ENCODE measurements at places on chromosomes 5 and 9.

- DNase-seq = no peak
Measured at GRCh38 chr5:148951612-148952011, 111.2 kb downstream of the SH3TC2 start.

DNA sequence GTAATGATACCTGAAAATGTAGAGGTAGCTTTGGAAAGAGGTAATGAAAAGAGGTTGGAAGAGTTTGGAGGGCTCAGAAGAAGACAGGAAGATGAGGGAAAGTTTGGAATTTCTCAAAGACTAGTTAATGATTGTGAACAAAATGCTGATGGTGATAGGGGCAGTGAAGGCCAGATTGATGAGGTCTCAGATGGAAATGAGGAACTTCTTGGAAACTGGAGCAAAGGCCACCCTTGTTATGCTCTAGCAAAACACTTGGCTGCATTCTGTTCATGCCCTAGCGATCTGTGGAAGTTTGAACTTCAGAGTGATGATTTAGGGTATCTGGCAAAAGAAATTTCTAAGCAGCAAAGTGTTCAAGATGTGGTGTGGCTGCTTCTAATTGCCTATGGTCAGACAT is 161.2 kb upstream of the SPEF2 start:
- no peak for DNase-seq

DNA sequence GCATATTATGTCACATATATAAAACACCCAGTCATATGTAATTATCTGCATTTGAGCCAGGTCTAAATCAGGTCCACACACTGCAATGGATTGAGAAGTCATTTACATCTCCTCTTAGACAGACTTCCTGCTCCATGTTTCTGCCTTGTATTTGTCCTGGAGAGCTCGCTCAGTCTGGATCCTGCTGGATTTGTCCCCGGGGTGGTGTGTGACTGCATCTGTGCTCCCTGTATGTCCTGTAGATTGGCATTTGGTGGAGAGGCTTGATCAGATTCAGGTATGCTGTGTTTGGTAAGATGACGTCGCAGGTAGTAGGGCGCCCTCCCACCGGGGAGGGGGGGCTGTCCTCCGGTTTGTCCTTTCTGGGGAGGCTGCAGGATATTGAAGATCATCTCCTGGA is 33.6 kb upstream of the IER5L start:
- DNase-seq = no peak

GRCh38 chr5:139105621-139106071 is 92.5 kb downstream of the SIL1 start:
- DNase-seq = no peak

- DNase-seq = no peak
Measured at GRCh38 chr9:121672213-121672612, 20.8 kb downstream of the DAB2IP start.

- no peak for DNase-seq
Measured at GRCh38 chr5:10502578-10502977, 60.9 kb downstream of the ROPN1L start.

- DNase-seq = no peak
Measured at GRCh38 chr5:53019320-53019719, 30.2 kb downstream of the ITGA2 start.

DNA sequence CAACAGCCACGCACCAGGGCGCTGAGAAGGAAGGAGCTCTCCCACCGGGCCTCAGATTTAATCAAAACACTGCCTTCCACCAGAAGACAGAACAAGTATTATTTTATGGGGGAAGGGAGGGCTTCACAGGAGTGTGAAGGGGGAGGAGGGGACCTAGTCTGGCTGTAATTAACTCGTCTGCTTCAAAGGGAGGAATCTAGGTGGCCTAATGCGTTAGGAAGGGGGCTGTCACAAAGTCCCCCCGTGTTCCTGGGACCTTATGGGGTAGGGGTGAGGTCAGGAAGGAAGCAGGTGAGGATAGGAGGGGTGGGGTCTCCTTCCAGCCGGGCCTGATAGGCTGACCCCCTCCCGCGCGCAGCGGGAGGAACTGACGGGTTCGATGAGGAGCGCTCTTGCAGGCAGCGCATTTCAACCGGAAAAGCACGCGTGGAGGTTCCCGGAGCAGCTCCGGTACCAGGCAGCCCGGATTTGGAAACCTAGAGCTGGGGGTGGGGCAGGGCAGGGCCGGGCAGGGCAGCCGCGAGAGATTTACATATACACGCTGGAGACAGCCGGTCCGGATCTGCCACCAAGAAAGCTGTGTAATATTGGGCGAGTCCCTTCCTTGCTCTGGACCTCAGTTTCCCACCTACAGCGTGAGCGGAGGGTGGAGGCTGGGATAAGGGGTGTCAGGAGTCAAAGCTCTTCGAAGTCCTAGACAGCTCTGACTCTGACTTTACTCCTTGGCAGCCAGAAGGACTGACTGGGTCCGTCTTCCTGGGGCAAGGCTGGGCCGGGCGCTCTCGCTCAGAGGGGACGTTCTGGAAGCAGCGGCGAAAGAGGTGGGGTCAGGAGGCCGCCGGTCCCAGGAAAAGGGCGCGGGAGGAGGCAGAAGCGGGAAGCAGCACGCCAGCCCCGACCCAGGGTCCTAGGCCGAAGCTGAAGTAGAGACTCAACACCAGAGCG is 1.8 kb downstream of the SHB start:
- no peak for DNase-seq

DNA sequence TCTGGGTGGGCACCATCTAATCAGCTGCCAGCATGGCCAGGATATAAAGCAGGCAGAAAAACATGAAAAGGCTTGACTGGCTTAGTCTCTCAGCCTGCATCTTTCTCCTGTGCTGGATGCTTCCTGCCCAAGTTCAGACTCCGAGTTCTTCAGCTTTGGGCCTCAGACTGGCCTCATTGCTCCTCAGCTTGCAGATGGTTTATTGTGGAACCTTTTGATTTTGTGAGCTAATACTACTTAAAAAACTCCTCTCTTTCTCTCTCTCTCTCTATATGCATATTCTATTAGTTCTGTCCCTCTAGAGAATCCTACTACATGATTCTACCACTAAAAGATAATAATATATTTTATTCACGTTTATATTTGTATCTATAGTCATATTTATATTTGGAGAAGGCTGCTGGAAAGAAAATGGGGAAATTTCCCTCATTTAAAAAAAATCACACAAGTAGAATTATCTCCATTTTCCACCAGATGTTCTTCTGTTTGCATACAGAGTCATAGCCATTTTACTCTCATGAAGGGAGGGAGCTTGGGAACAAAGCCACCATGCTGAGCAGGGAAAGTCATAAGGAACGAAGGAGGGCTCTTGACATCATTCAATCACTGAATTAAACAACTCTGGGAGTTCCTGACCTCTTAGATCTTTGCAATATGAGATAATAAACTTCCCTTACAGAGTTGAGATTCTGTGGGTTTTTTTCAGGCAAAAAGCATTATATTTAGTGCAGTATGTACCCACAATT is 1137.4 kb upstream of the CDH18 start:
- DNase-seq = no peak

- no peak for DNase-seq
Measured at GRCh38 chr9:71681708-71682272, 86.5 kb downstream of the CEMIP2 start.

DNA sequence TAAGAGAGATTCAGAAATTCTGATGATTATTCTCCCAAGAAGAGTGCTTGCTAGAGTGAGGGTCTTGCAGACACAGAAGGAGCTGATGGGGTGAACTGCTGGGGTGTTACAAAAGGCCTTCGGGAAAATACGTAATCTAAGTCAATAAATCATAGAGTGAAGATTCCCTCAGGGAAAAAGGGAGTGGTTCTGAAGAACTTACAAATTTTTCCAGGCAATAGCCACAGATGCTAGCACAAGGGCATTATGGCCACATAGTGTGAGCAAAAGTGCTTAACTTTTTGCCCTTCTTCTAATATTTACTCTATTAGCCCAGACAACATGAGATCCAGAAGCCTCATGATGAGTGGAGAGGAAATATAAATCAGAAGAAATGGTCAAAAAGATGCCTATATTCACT is 137.3 kb downstream of the TMC1 start:
- DNase-seq = no peak

GRCh38 chr9:124694414-124695279 is 76.5 kb downstream of the NR6A1 start:
- DNase-seq = no peak

- no peak for DNase-seq
Measured at GRCh38 chr5:58773744-58774441, 191.0 kb downstream of the RAB3C start.

DNA sequence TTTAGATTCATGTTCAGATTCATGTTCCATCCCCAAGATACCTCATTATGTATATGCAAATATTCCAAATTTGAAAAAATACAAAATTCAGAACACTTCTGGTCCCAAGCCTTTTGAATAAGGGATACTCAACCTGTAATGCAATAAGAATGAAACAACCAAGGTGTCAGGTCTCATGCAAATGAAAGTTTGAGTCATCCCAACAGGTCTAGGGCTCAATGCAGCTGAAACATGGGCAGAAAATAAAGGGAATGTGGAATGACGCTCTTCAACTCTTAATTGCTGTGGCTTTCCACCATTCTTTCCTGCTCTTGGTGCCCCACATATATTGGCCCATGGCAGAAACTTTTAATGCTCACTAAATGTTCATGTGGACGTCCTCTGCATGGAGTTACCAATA is 107.3 kb upstream of the DAPK1 start:
- no peak for DNase-seq

- no peak for DNase-seq
Measured at GRCh38 chr9:35774907-35775635, 16.3 kb upstream of the NPR2 start.

GRCh38 chr9:37989701-37990100 is 79.3 kb downstream of the SHB start:
- DNase-seq = no peak

- no peak for DNase-seq
Measured at GRCh38 chr5:68862560-68862959, 231.3 kb upstream of the SLC30A5 start.

- no peak for DNase-seq
Measured at GRCh38 chr5:171826132-171826531, 40.5 kb downstream of the SMIM23 start.

GRCh38 chr9:109052416-109052815 is 39.1 kb upstream of the CTNNAL1 start:
- no peak for DNase-seq

- DNase-seq = peak; percentile 67
Measured at GRCh38 chr5:134100283-134101091, 14.0 kb upstream of the TCF7 start.

DNA sequence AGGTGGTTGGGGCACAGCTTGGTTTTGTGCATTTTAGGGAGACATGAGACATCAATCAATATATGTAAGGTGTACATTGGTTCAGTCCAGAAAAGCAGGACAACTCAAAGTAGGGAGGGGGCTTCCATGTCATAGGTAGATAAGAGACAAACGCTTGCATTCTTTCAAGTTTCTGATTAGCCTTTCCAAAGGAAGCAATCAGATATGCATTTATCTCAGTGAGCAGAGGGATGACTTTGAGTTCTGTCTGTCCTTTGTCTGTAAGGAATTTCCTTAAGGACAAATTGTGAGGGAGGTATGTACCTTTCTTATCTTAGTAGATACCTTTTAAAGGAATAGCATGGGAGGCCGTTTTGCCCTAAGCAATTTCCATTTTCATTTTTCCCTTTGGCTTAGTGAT is 63.3 kb downstream of the COL15A1 start:
- no peak for DNase-seq

- no peak for DNase-seq
Measured at GRCh38 chr5:126948453-126948852, 81.9 kb downstream of the MARCHF3 start.

- DNase-seq = no peak
Measured at GRCh38 chr5:29085142-29085541, 2046.8 kb upstream of the CDH9 start.

- DNase-seq = no peak
Measured at GRCh38 chr9:121649476-121650216, 1.8 kb upstream of the DAB2IP start.

DNA sequence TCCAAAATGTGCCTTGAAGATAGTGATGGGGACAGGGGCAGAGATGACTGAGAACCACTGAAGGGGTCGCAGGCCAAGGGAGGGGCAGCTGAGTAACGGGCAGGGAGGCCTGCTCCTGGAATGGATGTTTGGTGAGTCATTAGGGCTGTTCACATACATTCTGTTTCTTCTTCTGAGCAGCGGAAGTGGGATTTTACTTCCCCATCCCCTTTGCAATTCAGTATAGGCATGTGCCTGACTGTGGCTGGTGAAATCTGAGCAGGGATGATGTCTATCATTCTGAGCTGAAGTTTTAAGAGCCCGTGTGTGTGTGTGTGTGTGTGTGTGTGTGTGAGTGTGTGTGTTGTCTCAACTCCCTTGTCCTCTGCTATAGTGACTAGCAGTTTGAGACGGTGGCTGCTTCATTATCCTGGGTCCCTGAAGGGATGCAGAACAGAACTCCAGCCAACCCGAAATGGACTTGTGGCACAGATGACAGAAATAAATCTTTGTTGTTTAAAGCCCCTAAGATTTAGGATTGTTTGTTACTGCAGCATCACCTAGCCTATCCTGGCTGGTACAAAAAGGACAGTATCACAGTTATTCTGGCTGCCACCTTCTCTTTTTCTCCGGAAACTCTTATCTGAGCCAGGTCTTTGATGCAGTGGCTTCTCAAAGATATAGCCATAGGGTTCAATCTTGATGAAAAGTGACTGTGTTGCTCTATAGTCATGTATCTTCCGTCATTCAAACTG is 29.2 kb upstream of the TGFBI start:
- DNase-seq = no peak

DNA sequence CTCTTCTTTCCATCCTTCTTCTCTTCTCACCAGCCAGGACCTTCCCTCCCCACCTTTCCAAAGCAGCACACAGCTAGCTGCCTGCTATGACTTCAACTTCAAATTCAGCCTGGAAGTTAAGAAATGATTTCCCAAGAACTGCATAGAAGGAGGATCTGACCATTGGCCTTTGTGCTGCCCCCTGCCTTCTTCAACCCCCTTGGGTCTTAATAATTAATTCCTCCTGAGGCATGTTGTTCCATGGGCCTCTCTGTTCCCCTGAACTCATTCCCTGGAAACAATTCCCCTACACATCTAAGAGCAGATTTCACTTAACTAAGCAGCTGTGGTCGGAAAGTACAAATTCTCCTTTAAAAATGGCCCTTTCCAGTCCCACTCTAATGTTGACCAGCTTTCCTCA is 62.4 kb downstream of the ADAMTS12 start:
- DNase-seq = no peak

- DNase-seq = no peak
Measured at GRCh38 chr9:132443951-132444607, 34.1 kb downstream of the CFAP77 start.

DNA sequence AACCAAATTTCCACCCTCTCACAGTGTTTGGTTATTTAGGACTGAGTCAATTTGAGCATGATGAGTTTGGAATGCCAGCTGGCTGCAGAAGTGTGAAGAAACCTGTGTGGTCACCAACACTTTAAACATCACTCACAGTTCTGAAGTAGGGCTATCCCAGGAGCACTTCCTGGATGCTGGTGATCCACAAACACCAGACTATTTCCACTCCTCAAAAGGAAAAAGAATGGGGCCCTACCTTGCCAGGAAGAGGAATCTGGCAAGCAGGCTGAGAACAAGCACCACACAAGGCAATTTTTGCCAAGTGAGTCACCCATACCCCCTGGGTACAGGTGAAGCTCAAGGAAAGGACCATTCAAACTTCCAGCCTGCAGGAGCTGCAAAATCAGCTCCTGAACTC is 294.2 kb upstream of the PTGER4 start:
- no peak for DNase-seq

Measured in stimulated activated CD4-positive, alpha-beta T cell treated with anti-CD3 and anti-CD28 coated beads, Interleukin-2, amount 100 ng/mL, for 48 hours (primary cell).